Epithelial cell of prostate (primary cell): ENCODE measurements at places on chromosomes 13 and 19.

GRCh38 chr13:94620286-94620896, 18.7 kb downstream of the GPR180 start:
- no peak for DNase-seq

GRCh38 chr13:114203536-114203935, 24.5 kb downstream of the CFAP97D2 start:
- no peak for DNase-seq

- DNase-seq = peak; percentile 5
Measured at GRCh38 chr13:99124794-99125316, 75.8 kb upstream of the UBAC2 start.

GRCh38 chr19:46863818-46864629, 3.2 kb downstream of the ARHGAP35 start:
- no peak for DNase-seq

- no peak for DNase-seq
Measured at GRCh38 chr19:39436350-39436716, 584 bp upstream of the RPS16 start.

GRCh38 chr13:21733475-21734263, 62.8 kb downstream of the FGF9 start:
- no peak for DNase-seq

DNA sequence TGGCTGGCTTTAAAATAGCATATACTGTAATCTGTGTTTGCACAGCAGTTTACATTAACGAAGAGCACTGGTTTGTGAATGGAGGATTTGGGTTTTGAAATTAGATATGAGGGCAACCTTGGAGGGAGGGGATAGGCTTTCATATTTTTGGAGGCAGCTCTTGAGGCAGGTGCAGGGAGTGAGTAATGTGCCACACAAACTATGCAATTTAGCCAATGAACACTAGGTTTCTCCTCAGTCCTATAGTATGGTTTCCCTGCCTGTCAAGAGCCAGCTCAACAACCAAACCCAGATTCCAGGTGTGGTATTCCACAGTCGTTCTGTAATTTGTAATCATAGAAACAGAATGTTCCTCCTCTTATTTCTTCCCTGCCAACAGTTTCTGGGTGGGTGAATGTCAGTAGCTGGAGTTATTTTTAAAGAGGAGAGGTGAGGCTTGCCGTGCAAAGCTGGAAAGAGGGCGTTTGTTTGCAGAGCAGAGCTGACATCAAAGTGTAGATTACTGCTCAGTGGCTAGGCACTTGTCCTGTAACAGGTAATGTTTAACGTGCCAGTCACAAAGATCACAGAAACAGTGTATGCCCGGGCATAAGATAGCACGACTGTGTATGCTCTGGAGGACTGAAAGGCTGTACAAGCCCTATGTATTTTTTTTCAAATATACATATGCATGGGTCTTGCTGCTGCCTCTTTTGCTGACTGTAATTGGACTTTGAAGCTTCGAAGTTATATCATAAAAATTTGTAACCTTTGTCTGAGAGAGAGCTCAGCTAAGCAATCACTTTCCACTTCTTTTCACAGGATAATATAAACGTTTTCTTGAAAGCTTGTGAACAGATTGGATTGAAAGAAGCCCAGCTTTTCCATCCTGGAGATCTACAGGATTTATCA, 124.2 kb downstream of the LMO7 start:
- peak; percentile 76 for DNase-seq
